Activated B cell treated with CpG ODN at 0.5 μM for 24 hours (primary cell): ENCODE measurements at places on chromosomes 7 and 10. TPM values are rescaled to one million over a fixed set of nuclear protein-coding genes. Genes with fewer than 3 reads are reported as not detected.

The CCDC172 gene
- not detected in 2 replicates for total RNA-seq

The ASB15 gene
- not detected in 2 replicates for total RNA-seq

The MALRD1 gene
- total RNA-seq, result not detected in 2 replicates

The TMEM196 gene
- not detected in 2 replicates for total RNA-seq

The PDE1C gene
- not detected in 2 replicates for total RNA-seq

The ZNF488 gene
- total RNA-seq, result not detected in 2 replicates

The CARD11 gene
- 107 and 114 TPM in 2 replicates for total RNA-seq

The FFAR4 gene
- not detected in 2 replicates for total RNA-seq

The AZGP1 gene
- not detected in 2 replicates for total RNA-seq

The ZC3HAV1L gene
- total RNA-seq, result 1.6 and 1.8 TPM in 2 replicates

The MSMB gene
- total RNA-seq, result not detected in 2 replicates

The ZNF804B gene
- total RNA-seq, result not detected in 2 replicates

The NODAL gene
- total RNA-seq, result not detected in 2 replicates

The THSD7A gene
- not detected in 2 replicates for total RNA-seq

The ANKRD30A gene
- total RNA-seq, result not detected in 2 replicates

The SLC16A9 gene
- total RNA-seq, result 0.81 and 1.2 TPM in 2 replicates

The SLC29A4 gene
- 0.32 and 0.38 TPM in 2 replicates for total RNA-seq

The TMEM236 gene
- 0.09 and 0.10 TPM in 2 replicates for total RNA-seq

The MOSPD3 gene
- 10.5 and 11.9 TPM in 2 replicates for total RNA-seq

The MEIG1 gene
- total RNA-seq, result 0.49 and 0.54 TPM in 2 replicates

The GAD2 gene
- total RNA-seq, result not detected in 2 replicates

The TRAPPC14 gene
- 55.7 and 65.3 TPM in 2 replicates for total RNA-seq

The AOAH gene
- 1.4 and 2.4 TPM in 2 replicates for total RNA-seq

The RAPGEF5 gene
- 10.1 and 12.4 TPM in 2 replicates for total RNA-seq

The TMEM213 gene
- total RNA-seq, result not detected in 2 replicates

The RPA3 gene
- 64.9 and 83.2 TPM in 2 replicates for total RNA-seq

The ZPBP gene
- total RNA-seq, result not detected in 2 replicates

The C7orf33 gene
- total RNA-seq, result not detected in 2 replicates

The TMEM176B gene
- 0.47 TPM in 1 of 2 replicates, not detected in the other for total RNA-seq

The MYPN gene
- total RNA-seq, result not detected in 2 replicates

The CRHR2 gene
- total RNA-seq, result not detected in 2 replicates

The NPTX2 gene
- 0.15 TPM in 1 of 2 replicates, not detected in the other for total RNA-seq

The EPHB6 gene
- 20.9 and 21.4 TPM in 2 replicates for total RNA-seq

The TAS2R5 gene
- total RNA-seq, result 1.1 and 1.5 TPM in 2 replicates

The WNT8B gene
- total RNA-seq, result not detected in 2 replicates

The CYCS gene
- total RNA-seq, result 73.0 and 85.0 TPM in 2 replicates

The LGI1 gene
- not detected in 2 replicates for total RNA-seq

The AKR1D1 gene
- total RNA-seq, result not detected in 2 replicates

The PKD2L1 gene
- total RNA-seq, result not detected in 2 replicates
